ENCODE measurements at places on chromosomes 12 and 14.
A peak's percentile ranks its signal among the peaks of the same experiment; 100 is the strongest.

DNA sequence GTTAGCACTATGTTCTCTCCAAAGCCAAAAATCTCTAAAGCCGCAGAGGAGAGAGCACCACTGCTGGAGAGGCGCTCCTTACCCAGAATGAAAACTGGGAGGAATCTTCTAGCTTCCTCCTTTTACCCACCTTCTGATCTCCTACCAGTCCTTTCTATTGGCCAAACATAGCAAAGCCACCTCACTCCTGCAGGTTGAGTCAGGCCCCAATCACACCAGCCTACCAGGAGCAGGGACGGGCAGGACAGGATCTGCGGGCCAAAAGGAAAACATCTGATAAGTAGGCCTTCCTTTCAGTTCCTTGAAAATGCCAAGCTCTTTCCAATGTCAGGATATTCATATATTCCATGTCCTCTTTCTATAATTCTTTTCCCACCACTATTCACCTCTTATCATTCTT lies 197.7 kb upstream of the CNOT2 start:
- no peak for DNase-seq

- no peak for DNase-seq
Observed at GRCh38 chr12:83010169-83010804, 323.6 kb downstream of the TMTC2 start.

DNA sequence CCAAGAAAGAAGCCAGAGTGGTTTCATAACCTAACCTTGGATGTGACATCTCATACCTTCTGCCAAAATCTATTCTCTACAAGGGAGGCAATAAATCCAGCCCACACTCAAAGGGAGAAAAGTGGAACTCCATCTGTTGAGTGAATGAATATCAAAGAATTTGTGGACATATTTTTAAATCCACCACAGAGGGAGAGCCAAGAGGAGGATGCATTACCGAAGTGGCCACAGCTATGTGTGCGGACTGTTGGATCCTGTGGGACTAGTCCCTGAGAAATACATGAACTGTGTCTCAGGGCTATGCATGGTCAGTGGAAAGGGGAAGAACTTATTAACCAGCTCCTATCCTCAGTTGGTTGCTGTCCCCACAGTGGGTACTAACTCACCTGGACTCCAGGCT lies 273.9 kb downstream of the NUAK1 start:
- DNase-seq: no peak

GRCh38 chr14:89468566-89468965 lies 51.5 kb upstream of the FOXN3 start:
- no peak for DNase-seq

- peak; percentile 56 for DNase-seq
Observed at GRCh38 chr12:27970401-27971120, 2.0 kb downstream of the PTHLH start.

GRCh38 chr12:125166041-125166440 lies 100.8 kb downstream of the AACS start:
- no peak for DNase-seq

DNA sequence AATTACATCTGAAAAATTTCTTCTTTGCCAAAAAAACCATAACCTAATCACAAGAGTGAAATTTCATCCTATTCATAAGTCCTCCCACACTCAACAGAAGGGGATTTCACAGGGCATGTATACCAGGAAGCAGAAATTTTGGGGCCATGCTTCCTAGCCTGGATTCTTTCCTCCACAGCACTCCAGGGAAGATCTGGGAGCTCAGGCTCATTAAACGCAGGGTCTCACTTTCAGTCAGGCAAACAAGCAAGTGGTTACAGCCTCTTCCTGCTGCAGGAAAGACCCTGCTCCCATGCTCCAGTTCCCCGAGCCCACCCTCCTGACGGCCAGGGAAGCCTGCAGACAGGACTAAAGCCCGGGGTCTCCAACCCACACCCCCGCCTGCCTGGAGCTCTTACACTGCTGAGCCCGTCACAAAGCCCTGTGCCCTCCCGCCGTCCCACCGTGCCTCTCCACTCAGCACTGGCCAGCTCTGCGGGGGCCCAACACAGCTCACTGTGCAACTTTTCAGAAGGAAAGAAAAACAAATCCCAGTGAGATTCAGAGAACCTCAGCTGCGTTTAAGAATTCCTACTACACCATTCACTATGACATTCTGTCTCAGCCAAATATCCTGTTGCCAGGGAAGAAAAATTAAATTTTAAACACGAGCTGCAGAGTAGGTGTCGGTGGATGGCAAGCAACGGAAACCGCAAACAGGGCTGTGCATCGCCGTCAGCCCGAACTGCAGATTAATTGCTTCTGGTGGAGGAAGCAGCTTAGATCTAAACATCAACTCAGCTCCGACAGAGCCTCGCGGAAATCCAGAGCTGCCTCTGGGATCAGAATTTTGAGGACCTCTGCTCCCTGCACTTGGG lies 106.7 kb upstream of the SFSWAP start:
- no peak for DNase-seq

GRCh38 chr12:53068811-53069585 lies 10.2 kb downstream of the SPRYD3 start:
- DNase-seq: no peak

GRCh38 chr12:57519796-57520052 lies 590 bp downstream of the DDIT3 start:
- DNase-seq: no peak

GRCh38 chr12:12087693-12088034 lies 16.9 kb downstream of the BCL2L14 start:
- no peak for DNase-seq

DNA sequence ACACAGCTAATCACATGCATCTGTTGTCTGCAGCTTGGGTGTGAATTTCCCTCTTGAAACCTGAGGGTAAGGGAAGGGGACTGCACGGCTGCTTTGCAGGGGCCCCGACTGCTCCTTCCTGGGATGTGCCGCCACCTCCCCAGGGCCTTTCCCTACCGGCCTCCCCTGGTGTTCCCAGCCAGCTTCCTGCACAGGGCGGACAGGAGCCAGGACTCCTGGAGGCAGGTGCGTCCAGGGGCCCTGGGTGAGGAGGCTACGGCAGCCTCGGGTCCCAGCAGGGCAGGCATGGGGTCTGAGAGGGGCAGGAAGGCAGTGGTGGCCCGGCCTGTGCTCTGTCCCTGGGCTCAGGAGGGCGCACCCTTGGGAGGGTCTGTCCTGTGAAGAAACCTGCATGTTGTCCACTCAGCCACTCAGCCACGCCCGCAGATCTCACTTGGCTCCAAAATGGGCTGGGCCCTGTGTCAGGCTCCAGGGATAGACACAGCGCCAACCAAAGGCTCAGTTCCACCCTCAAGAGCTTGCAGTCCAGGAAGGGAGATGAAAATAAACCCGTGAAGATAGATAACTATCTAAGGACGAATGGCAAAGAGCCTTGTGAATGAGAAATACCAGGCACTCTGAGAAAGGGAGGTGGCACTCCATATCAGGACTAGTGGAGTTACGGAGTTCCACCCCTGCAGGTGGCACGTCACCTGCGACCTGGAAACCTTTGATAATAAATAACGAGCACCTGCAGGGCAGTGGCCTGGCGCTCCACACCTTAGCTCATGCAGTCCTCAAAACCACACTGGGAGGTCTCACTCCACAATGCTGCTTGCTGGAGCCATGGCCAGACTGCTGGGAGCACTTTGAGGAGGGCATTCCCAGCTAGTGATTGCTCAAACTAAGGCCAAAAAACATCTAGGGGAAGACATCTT lies 427.4 kb downstream of the AACS start:
- DNase-seq: no peak

- no peak for DNase-seq
Observed at GRCh38 chr12:31715283-31715825, 13.5 kb downstream of the AMN1 start.

- DNase-seq: no peak
Observed at GRCh38 chr12:57793920-57794319, 11.3 kb downstream of the TSFM start.

Data from NT2/D1 (cell line).